ENCODE measurements at places on chromosomes 2 and 18. TPM values are rescaled to one million over a fixed set of nuclear protein-coding genes. Genes with fewer than 3 reads are reported as not detected.

Gene SULT1C2
- total RNA-seq = 1.2 TPM

Gene FAP
- total RNA-seq = 3.4 TPM

Gene MLPH
- total RNA-seq = 394 TPM

Gene ACKR3
- total RNA-seq = 12.6 TPM

Gene OLA1
- 49.8 TPM for total RNA-seq

DNA sequence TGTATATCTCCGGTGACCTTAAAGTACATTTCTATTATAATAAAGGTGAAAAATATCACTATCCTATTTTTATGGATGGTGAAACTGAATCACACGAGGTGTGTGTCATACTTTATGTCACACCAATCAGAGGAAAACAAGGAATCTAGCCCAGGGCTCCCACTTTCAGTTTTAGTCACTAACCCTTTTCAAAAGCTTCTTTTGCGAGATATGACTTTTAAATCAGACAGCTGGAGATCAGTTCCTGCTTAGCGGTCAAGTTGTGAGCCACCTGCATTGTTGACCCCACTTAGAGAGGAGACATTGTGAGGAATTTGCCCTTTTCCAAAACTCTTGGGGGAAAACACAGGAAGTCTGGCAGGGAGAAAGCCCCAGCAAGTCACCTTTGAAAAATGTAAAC, 70.5 kb downstream of the CPS1 start:
- H3K27me3 ChIP-seq = no peaks in the 10 kb centered on the region
- H3K4me3 ChIP-seq = no peak overlapping the region
- H3K36me3 ChIP-seq = no peaks in the 10 kb centered on the region
- no peak for DNase-seq
- H3K4me1 ChIP-seq = no peaks in the 10 kb centered on the region
- no peak overlapping the region for H3K27ac ChIP-seq

GRCh38 chr18:21599585-21600525, 649 bp downstream of the ESCO1 start:
- peak; percentile 85 for DNase-seq
- peak overlapping the region; percentile 95 for H3K4me3 ChIP-seq
- no peaks in the 10 kb centered on the region for H3K36me3 ChIP-seq
- H3K4me1 ChIP-seq = peaks cover 19% of the 10 kb centered on the region
- H3K27ac ChIP-seq = peak overlapping the region; percentile 99

- H3K36me3 ChIP-seq = no peaks in the 10 kb centered on the region
- no peaks in the 10 kb centered on the region for H3K4me1 ChIP-seq
- DNase-seq = no peak
- no peak overlapping the region for H3K4me3 ChIP-seq
- H3K27ac ChIP-seq = no peak overlapping the region
Observed at GRCh38 chr2:126769118-126769517, 113.2 kb downstream of the GYPC start.

DNA sequence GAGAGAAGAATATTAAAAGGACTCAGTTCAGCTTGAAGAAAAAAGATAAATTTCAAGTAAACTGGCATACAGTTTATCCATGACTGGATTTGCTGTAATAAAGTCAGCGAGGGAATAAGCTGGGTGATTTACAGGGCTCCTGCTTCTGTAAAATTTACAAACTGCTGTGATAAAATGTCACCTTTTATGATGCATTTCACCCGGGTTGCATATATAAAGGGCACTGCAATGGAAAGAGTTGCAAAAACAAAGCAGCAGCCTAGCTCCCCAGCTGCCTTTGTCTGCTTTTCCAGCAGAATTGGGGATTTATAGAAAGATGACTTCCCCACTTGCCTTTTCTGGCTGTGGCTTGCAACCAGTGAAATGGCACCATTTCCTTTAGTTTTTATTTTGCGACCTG, 132.5 kb upstream of the LHCGR start:
- no peaks in the 10 kb centered on the region for H3K36me3 ChIP-seq
- no peaks in the 10 kb centered on the region for H3K4me1 ChIP-seq
- H3K27me3 ChIP-seq = no peaks in the 10 kb centered on the region

- H3K36me3 ChIP-seq = no peaks in the 10 kb centered on the region
- H3K27me3 ChIP-seq = no peaks in the 10 kb centered on the region
- H3K4me1 ChIP-seq = peaks cover 11% of the 10 kb centered on the region
Observed at GRCh38 chr2:191434072-191434471, 188.9 kb downstream of the MYO1B start.

DNA sequence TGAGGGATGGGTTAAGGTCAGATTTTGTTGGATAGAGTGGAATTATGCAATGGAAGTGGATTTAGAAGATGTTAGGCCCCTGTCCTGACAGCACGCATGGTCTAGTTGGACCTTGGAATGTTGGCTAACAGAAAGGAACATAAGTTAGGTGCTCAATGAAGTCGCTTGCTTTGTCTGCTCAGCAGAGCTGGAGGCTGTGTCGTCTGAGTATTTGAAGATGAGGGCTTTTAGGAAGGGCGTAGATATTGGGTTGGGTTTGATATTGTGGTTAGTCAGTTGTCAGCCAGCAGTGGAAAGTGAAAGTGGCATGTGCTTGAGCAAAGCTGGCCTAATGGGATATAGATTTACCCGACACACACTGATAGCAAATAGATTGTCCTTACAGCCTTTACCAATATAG, 239.3 kb downstream of the PRKCE start:
- no peak for DNase-seq
- H3K27me3 ChIP-seq = no peaks in the 10 kb centered on the region
- peaks cover 95% of the 10 kb centered on the region for H3K4me1 ChIP-seq
- no peaks in the 10 kb centered on the region for H3K36me3 ChIP-seq
- peak overlapping the region; percentile 83 for H3K27ac ChIP-seq
- no peak overlapping the region for H3K4me3 ChIP-seq

GRCh38 chr18:31203096-31203793, 40.6 kb upstream of the DSC1 start:
- no peak overlapping the region for H3K4me3 ChIP-seq
- H3K27me3 ChIP-seq = no peaks in the 10 kb centered on the region

GRCh38 chr18:79697178-79697577, 17.6 kb downstream of the CTDP1 start:
- no peak overlapping the region for H3K4me3 ChIP-seq
- H3K27me3 ChIP-seq = no peaks in the 10 kb centered on the region
- peaks cover 72% of the 10 kb centered on the region for H3K36me3 ChIP-seq
- H3K4me1 ChIP-seq = no peaks in the 10 kb centered on the region

- peaks cover 5% of the 10 kb centered on the region for H3K4me1 ChIP-seq
- no peak overlapping the region for H3K27ac ChIP-seq
- no peaks in the 10 kb centered on the region for H3K27me3 ChIP-seq
- peaks cover 55% of the 10 kb centered on the region for H3K36me3 ChIP-seq
Observed at GRCh38 chr2:239154971-239155805, 245.6 kb downstream of the HDAC4 start.

DNA sequence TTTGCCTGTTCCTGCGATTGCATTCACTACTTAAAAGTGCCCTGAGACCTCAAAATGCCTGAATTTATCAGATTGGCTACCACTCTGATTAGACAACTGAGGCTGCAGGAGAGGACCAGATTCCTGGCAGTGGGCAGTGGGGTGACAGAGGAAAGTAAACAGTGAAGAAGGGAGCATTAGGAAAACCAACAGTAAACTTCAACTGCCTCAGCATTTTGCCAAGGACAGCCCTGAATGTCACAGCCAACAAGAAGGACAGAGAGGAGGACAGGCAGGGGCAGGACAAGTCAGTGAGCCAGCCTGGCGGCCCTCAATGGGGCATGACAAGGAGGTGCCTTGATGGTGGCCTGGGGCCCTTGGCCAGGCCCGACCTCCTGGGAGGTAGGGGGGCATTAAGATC, 24.3 kb downstream of the ACMSD start:
- DNase-seq = no peak
- no peaks in the 10 kb centered on the region for H3K4me1 ChIP-seq
- no peaks in the 10 kb centered on the region for H3K27me3 ChIP-seq
- no peaks in the 10 kb centered on the region for H3K36me3 ChIP-seq
- no peak overlapping the region for H3K4me3 ChIP-seq

DNA sequence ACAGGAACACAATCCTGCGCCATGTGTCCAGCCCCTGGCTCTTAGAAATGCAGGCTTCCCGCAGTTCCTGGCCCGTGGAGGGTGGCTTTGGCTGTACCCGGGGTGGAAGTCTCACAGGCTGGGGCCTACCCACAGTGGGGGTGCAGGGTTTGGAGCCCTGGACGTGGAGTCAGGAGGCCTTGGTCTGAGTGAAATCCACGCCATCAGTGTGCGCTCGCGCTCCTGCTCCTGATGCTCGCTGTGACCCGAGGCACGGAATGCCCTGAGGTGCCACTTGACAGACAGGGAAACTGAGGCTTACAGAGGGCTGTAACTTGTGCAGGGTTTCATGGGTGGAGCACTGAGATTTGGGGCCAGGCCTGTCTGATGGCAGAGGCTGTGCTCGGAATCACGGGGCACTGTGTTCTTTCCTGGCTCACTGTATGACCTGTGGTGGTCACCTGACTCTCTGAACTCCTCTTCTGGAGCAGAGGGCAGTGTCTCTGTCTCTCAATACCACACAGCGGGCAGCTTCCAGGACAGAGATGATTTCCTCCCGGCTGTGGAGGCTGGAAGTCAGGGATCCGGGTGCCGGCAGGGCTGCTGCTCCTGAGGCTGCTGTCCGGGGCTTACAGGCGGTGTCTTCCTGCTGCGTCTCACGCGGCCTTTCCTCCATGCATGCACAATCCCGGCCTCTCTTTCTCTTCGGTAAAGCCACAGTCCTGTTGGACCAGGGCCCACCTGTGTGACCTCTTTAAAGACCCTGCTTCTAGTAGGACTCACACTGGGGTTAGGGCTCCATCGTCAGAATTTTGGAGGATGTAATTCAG, 25.9 kb upstream of the ALLC start:
- H3K27ac ChIP-seq = no peak overlapping the region
- H3K4me3 ChIP-seq = no peak overlapping the region
- no peaks in the 10 kb centered on the region for H3K27me3 ChIP-seq
- no peak for DNase-seq
- no peaks in the 10 kb centered on the region for H3K36me3 ChIP-seq

DNA sequence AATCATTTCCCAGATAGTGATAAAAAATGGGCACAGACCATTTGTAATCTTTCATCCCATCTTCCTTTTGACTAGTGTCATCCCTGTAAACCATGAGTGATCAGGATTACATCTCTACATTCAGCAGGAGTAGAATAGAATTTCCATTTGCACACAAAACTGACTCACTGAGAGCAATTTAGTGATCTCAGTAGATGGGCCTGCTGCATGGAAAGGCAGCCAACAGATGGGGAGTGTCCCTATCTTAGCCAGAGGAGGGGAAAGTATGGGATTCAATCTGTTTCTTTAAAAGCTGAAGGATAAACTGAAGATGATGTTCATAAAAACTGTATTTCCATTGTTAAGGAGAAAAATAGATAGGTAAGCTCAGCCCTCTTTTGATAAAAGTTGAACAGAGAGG, 441.7 kb downstream of the ZNF521 start:
- H3K27me3 ChIP-seq = no peaks in the 10 kb centered on the region
- no peaks in the 10 kb centered on the region for H3K36me3 ChIP-seq
- no peaks in the 10 kb centered on the region for H3K4me1 ChIP-seq
- no peak for DNase-seq
- no peak overlapping the region for H3K4me3 ChIP-seq

DNA sequence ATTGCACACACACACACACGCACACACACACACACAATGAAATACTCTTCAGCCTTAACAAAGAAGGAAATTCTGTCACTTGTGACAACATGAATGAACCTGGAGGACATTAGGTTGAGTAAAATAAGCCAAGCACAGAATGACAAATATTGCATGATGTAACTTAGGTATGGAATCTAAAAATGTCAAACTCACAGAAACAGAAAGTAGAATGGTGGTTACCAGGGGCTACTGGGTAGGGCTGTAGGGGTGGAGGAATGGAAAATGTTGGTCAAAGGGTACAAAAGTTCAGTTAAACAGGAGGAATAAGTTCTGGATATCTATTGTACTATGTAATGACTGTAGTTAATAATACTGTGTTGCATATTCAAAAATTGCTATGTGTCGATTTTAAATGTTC, 29.5 kb downstream of the SCN2A start:
- no peaks in the 10 kb centered on the region for H3K36me3 ChIP-seq
- no peak overlapping the region for H3K27ac ChIP-seq
- no peaks in the 10 kb centered on the region for H3K27me3 ChIP-seq
- no peaks in the 10 kb centered on the region for H3K4me1 ChIP-seq
- no peak for DNase-seq
- no peak overlapping the region for H3K4me3 ChIP-seq

DNA sequence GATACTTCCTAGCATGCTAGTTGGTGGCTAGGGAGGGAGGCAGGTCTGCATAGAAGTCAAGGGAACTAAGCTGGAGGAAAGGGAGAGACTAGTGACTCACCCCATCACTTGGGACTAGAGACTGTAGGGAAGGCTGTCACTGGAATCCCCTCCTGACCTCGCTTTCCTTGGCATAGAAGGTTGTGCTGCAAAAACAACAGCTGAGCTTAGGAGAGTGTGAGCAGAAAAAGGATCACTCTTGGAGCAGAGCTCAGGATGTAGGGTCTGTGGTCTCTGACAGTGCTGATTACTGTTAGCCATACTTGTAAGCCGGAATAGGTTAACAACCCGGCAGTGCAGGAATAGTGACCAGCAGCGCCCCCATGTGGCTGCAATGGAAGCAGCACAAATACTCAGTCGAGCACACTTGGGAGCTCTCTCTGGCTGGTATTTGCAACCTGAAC, 66.9 kb upstream of the SMAD2 start:
- no peaks in the 10 kb centered on the region for H3K27me3 ChIP-seq
- no peak for DNase-seq
- no peak overlapping the region for H3K4me3 ChIP-seq

Data from lower lobe of right lung (tissue), 2 donors.